IPS DF 6.9 (cell line): ENCODE measurements at places on chromosomes 13 and 19.
A peak's percentile ranks its signal among the peaks of the same experiment; 100 is the strongest.

GRCh38 chr13:49288458-49288857, 40.7 kb downstream of the CDADC1 start:
- no peak for DNase-seq

DNA sequence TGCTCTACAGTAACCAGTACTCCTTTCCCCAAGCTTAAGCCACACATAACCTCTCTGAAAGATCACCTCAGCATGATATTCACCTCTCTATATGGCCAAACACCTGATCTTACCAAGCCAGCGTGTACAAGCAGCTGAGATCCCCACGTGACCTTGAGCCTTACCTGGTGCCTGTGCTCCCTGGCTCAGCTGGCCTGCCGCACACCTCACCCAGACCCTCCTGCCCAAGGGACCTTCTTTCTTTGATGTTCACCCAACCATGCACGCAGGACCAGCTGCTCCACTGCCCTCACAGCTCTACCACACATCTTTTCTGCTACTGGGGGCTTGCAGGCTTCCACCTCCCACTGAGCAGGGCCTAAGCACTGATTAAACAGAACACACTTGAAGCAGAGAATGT, 9.0 kb downstream of the DHRS12 start:
- DNase-seq, result no peak

GRCh38 chr13:43285933-43286597, 262.7 kb downstream of the DNAJC15 start:
- DNase-seq, result no peak

- DNase-seq, result no peak
Measured at GRCh38 chr19:788983-789700, 8.1 kb upstream of the PTBP1 start.

DNA sequence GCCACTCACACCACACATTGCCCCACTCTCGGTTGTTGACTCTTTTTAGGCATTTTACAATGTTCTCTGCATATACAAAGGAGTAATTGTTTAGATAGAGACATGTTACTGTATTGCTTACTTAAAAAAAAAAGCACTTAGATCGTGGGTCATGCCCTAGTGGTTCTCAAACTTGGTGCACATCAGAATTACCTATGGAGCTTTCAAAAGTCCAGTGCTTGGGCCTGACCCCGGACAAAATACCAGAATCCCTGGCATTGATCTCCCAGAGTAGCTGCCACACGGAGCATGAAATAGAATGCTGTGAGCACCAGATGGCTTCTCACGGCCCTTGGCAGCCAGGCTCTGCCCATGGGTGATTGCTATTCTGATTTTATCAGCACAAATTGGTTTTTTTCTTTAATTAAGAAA, 20.0 kb downstream of the ACP7 start:
- DNase-seq, result no peak

DNA sequence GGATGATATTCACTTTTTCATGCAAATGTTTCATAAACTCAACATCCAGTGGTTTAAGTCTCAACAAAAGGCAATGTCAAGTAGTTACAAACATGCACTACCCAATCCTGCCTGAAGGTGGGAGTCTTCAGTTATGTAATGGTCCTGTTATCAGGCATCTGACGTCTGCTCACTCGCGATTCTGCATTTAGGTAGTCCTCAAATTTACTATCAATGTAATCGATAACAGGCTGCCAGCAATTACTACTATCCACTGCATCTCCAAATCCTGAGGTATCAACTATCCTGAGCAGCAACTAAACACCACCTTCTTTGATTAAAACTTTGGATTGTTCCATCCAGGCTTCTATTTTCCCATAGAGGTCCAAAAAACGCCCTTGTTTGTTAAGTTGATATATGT, 51.2 kb downstream of the NLRP12 start:
- DNase-seq, result peak; percentile 81

- no peak for DNase-seq
Measured at GRCh38 chr13:111303559-111303958, 16.9 kb upstream of the TEX29 start.

GRCh38 chr19:56113074-56113632, 7.9 kb downstream of the ZNF787 start:
- DNase-seq, result no peak

DNA sequence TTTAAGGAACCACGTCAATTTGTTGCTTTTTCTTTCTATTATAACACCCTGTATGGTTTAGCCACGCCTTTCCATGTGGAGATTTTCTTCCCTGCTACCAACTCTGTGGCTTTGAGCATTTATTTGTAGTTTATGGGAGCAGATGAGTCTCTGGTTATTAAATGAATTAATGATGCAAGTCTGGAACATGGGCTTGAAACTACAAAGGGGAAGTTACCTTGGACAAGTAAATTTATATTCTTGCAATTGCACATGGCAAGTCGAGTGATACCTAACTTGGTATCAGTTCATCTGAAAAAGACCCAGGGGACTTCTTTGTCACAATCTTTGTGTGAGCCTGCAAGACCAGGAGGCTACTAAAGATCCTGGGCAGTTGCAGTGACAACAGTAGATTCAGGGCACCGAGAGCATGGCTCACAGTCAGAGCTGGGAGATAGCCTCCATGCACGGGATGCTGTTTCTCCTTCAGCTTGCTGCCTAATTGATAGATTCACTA, 24.4 kb downstream of the B3GLCT start:
- no peak for DNase-seq

GRCh38 chr19:49470615-49470978, 3.4 kb upstream of the FLT3LG start:
- DNase-seq, result no peak
